ENCODE measurements at places on chromosomes 5 and 9.

DNA sequence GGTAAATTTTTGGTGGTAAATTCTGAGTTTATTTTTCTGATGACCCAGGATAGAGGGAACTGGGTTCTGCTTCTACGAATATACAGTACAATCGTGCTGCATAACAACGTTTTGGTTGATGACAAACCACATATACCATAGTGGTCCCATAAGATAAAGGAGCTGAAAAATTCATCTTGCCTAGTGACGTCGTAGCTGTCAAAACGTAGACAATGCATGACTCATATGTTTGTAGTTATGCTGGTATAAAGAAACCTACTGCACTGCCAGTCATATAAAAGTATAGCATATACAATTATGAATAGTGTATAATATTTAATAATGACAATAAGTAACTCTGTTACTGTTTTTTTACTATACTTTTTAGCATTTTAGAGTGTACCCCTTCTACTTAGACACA is 244.0 kb downstream of the GAS1 start:
- DNase-seq: no peak

- DNase-seq: peak; percentile 14
Measured at GRCh38 chr5:169265888-169266287, 35.1 kb downstream of the SLIT3 start.

DNA sequence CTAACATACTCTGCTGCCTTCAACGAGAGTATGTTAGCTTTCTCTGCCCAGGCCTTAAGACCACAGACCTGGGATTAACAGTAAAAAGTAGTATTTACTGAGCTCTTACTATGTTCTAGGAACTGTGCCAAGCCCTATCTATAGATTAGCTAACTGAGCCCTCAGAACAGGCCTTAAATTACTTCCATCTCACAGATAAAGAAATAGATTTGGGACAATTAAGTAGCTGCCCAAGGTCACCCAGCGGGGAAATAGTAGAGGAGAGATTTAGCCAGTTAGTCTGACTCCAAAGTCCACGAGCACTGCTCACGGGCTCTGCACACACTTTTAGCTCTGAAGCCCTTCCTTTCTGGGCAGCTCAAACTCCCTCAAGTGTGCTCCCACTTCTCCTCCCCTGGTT is 64.5 kb upstream of the EQTN start:
- no peak for DNase-seq

GRCh38 chr5:181120761-181121160 is 10.2 kb downstream of the OR2V1 start:
- DNase-seq: no peak

DNA sequence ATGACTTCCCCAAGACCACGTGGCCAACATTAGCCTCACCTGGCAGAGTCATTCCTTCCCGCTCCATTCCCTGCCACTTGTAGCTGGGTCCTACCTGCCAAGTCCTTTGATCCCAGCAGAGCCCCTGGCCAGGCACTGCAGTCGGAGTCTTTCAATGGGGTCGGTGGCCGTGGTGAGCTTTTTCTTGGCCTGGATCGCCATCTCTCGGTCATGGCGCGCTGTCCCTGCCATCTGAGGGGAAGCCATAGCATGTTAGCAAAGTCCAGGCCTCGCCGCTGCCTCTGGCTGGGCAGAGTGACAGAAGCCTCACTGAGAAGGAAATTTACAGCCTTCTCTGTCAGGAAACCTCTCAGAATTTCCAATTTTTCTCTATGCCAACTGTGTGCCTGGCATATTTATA is 17.5 kb downstream of the CAPSL start:
- no peak for DNase-seq

DNA sequence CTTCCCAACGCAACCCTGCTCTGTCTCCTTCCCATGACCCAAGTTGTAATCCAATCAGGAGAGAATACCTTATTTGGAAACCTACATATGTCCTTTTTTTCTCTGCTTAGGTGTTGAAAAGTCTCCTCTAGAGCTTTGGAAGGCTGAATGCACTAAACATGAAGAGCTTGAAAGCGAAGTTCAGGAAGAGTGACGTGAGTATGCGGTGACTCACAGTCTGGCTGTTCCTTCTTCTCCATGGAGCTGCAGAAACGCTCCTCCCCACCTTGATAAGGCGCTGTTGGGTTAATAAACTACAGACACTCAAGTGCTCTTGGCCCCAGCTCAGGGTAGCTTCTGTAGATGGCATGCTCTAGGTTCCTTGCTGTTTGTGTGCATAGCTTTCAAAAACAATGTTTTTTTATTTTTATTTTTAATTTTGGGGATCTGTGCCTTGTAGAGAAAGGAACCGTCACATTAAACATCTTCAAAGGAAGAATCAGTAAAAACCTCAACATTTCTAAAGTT is 30.7 kb downstream of the RAI14 start:
- DNase-seq: peak; percentile 95

DNA sequence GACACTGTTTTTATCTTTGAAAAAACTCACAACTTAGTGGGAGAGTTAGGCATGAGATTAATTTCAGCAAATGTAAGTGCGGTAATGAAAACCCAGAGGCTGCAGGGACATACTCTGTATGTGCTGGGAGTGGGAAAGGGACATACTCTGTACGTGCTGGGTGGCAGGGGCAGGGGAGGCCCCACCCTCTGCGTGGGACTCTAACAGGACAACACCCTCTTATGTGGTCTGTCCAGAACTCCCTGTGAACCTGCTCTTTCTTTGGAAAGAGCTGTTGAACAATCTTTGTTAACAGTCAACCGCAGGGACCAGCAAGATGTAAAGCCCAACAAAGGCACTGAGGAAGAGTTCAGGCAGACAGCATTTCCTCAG is 2.4 kb downstream of the MLANA start:
- DNase-seq: no peak

DNA sequence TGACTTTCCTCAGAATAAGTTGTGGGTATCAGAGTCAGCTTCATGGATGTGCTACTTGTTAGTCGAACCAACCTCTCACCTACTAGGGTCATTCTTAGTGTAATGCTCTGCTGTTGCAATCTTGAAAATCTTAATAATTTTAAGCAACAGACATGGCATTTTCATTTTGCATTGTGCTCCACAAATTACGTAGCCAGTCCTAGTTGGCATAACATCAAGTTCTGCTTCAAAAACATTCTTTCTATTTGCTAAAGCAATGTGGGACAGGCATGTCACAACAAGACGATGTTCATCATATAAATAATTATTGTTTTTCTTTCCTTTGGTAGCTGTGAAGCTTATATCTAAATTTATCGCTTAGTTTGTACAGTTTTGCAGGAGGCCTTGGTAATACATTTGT is 39.3 kb upstream of the CDH12 start:
- DNase-seq: no peak

GRCh38 chr9:68819065-68819464 is 114.0 kb downstream of the PIP5K1B start:
- no peak for DNase-seq

DNA sequence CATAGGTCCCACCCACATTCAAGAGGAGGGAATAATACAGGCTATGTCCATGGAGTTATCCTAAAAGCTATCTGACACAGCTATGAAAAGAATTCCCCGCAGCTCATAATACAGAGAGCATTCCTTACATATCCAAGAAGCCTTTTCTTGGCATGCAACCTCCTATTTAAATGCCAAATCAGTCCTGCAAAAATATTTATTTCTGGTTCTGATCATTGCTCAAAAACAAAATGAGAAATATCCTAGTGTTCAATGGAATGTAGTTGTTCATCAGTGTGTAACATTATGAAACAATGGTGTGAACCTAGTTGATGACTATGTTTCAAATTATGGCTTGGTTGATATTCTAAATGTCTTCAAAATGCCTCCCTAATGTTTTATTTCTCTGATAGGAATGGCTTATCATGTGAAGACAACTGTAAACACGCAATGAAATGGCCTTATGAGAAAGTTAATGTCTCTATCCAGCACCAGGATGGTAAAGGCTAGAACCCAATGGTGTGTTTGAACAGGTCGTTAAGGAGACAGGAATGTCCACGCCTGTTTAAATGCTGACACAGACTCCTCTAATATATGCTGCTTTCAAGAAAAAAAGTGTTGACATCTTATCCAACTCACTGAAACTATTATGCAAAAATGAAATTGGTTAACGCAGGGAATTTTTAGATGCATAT is 126.7 kb upstream of the CDH6 start:
- peak; percentile 50 for DNase-seq

DNA sequence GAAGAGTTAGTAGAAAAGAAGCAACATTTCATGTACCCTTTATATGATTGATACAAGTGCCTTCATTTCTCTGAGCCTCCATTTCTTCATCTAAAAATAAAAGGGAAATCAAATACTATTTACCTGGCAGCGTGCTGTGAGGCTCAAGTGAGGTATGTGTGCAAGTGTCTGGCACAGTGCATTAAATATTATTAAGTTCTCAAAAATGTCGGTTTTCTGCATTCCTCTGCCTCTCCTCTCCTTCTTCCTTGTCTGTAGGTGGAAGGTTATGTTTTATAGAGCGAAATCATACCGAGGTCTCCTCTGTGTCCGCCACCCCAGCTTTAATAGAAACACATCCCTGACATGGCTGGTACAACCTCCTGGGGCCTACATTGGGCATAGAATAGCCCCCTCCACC is 93.0 kb downstream of the FGF18 start:
- DNase-seq: no peak

- DNase-seq: no peak
Measured at GRCh38 chr5:165321912-165322311, 1816.5 kb downstream of the MAT2B start.

GRCh38 chr5:79122973-79123372 is 11.4 kb downstream of the BHMT start:
- DNase-seq: no peak

DNA sequence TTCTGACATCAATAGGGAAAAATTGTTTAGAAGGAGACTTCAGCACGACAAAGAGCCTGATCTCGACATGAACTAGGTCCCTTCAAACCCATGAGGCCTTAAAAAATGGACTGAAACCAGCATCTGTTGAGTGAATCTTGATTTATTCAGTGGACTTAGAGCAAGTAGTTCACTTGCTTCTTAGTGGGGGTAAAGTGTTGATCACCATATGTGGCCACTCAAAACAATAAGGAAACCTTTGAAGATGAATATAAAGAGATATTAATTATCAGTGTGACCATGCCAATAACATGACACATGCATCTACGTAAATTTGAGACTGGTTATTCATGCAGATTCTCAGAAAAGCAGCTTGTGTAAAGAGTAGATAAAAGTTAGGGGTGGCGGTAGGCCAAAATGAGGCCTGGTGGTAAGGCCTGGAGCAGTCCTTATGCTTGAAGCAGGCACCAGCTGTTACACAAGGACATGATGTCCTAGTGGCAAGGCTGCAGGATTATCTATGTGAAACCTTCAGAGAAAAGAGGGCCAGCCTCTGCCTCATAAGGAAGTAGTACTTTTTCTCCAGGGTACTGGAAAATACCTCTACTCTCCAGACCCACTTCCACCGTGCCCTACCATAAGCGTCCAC is 61.3 kb downstream of the S1PR3 start:
- no peak for DNase-seq

- no peak for DNase-seq
Measured at GRCh38 chr5:35408146-35408545, 177.9 kb upstream of the PRLR start.

DNA sequence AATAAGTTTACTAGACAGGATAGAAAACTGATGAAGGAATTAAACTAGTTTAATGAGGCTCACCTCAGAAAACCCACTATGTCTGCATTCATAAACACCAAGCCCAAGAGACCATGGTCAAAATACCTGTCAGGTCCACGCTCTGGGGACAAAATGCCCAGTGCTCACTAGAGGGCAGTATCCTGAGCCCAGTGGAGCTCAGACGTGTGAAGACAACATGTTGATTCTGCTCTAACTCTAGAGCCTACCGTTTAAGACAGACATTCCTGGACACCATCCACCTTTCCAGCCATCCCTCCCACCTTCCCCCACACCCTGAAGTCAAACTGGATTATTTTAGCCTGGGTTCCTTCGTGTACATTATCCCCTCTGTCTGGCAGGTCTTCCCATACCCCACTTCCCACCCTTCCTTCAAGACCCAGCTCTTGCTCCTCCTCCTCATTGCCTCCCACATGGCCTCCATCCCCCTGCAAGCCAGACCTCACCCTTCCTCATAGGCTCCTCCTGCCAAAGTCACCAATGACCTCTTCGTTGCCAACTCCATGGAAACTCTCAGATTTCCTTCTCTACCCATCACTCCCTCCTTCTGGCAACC is 142.3 kb upstream of the FSTL4 start:
- DNase-seq: no peak

- DNase-seq: no peak
Measured at GRCh38 chr9:5945112-5945511, 54.4 kb downstream of the MLANA start.

DNA sequence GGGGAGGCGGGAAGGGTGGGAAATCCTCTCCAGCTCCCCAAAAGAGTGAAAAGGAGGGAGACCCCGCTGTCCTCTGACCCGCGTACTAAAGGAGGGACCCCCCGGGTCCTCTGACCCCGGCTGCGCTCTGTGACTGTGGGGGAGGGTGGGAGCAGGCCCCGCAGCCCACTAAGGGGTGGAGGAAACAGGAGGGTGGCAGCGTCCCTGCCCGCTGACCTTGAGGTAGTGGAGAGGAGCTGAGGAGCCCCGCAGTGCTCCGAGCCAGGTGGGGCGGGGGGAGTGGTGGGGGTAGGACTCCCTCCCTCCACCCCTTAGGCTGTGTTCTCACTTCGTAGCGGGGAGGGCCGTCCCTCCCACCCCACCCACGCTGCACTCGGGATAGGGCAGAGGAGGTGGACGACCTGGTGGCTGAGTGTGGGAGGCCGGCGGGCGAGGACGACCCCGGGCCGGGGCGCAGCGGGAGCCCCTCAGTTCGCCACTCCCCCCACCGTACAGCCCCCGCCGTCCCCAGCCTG is 449 bp upstream of the ADCY2 start:
- no peak for DNase-seq

GRCh38 chr5:33067291-33067690 is 356.2 kb downstream of the NPR3 start:
- peak; percentile 57 for DNase-seq

DNA sequence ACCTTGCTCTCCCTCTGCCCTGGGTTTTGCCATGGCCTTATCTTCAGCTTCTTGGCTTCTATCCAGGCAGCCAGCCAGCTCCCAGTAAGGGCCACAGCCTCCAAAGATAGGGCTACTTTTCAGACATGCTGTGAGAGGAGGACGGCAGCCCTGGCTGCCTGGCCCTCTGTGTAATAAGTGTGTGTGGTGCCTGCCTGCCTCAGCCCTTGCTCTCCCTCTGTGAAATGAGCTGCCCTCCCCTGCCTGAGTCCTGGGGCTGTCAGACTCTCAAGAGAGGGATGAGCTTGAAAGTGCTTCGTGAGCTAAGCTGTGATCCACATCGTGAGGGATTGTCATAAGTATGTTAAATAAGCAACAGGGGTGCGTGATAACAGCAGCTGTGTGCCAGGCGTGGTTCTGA is 8.1 kb downstream of the NDST1 start:
- DNase-seq: peak; percentile 67

DNA sequence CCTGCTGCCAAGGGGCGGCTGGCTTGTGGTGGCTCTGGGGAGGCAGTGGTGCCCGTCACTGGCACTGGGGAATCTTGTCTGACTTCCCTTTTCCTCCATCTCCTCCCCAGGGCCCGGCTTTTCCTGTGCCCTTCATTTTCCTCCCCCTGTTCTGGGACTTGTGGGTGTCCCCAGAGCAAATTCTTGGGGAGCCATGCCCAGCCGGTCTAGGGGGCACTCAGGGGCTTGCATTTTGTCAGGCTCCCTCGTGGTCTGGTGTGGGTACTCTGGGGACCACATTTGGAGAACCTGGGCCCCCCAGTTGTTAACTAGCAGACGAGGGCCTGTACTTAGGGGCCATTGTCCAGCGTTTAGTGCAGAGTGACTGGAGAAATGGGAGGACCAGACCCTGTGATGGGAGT is 105.2 kb upstream of the IER5L start:
- DNase-seq: no peak
